Urothelium cell line (cell line): ENCODE measurements at places on chromosomes 13 and 19.

DNA sequence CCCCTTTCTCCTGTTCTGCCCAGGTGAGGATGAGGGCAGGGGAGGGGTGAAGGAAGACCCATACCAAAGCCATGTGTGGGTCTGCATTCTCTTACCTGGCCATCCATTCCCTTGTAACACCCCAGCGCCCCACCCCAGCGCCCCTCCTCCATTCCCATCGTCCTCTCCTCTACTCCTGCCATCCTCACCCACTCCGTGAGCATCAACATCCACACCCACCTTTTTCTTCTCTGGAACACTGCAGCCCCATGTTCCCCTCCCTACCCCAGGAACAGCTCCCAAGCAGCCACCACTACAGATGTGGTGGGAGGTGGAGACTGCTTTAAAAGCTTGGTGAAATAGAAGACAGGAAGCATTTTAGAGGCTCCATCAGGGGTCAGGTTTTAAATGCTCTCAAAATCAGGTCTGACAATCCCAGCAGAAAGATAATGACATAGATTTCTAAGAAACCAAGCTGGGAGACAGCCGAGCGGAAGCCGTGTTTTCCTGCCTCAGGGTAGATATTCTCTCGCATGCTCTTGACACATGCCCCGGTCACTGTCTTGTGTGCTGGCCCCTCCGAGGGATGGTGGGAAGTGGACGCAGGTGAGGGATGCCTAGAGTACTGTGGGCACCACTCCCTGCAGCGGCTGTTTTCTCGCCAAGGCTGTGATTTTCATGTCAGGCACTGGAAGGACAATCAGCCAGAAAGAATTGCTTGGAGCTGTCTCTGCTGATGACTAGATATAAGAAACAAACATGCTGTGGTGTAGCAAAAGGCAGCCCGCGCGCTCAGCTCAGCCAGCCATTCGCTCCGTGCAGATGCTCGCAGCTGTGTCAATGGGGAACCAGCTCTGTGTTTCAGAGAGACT lies 9.8 kb downstream of the MEDAG start:
- DNase-seq: no peak

DNA sequence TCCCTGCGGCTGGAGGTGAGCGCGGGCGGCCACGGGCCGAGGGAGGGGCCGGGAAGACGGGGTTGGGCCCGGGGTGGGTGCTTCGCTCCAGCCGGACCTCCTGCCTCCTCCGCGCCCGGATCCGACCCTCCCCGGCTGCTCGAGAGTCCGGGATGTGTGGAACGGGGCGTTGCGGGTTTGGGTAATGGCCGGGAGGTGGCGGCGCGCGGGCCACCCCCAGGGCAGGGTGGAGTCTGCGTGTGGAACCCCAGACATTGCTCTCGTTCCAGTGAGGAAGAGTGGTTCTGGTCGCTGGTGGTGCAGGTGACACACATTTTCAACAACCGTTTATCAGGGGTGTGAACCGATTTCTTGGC lies 38.8 kb downstream of the ARHGEF7 start:
- DNase-seq: no peak

DNA sequence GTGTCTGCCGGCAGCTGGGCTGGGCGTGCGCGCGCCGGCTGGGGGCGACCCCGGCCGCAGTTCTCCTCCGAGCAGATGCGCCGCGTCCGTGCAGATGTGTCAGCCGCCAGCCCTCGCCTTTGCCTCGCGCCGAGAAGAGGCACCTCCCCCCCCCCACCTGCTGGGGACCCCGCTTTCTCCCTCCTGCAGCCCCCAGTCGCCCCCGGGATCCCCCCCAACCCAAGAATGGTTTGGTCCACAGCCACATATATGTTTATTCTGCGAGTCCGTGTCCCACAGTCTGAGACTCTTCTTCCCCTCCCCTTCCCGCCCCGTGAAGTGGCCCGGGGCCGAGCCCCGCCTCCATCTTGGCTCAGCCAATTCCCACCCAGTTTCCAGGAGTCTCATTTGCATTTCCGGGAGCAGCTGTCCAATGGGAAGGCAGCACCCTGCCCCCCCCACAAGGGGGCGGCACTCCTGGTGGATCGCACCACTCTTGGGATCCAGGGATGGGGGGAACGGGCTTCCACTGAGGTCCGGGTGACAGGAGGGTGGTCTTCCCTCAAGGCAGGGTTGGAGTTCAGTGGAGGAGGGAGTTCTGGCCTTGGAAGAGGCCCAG lies 8.6 kb downstream of the ISOC2 start:
- DNase-seq: peak; percentile 53

DNA sequence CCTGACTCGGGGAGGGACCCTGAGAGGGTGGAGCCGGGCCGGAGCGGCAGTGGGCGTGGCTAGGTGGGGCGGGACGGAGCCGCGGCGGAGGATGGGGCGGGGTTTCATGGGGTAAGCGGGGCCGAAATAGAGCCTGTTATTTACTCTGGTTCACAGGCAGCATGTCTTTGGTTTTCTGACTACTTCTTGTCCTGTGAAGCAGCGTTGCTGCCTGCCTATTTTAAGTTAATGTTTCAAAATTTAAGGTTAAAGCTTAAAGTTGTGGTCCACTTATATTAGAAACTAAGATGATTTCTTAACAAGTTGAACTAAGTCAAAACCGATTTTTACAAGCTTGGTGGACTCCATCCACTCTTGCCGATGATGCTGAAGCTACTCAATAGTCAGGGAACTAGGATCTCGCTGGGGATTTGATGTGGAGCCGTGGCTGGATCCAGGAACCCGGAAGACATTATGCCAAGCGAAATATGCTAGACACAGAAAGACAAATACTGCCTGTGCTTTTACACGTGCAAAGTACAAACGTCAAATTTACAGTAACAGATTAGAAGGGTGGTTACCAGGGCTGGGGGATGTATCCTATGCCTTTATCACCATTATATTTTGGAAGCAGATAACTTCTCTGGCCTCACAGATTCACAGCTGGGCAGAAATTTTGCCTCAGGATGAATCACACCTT lies 433 bp upstream of the ZNF616 start:
- no peak for DNase-seq

DNA sequence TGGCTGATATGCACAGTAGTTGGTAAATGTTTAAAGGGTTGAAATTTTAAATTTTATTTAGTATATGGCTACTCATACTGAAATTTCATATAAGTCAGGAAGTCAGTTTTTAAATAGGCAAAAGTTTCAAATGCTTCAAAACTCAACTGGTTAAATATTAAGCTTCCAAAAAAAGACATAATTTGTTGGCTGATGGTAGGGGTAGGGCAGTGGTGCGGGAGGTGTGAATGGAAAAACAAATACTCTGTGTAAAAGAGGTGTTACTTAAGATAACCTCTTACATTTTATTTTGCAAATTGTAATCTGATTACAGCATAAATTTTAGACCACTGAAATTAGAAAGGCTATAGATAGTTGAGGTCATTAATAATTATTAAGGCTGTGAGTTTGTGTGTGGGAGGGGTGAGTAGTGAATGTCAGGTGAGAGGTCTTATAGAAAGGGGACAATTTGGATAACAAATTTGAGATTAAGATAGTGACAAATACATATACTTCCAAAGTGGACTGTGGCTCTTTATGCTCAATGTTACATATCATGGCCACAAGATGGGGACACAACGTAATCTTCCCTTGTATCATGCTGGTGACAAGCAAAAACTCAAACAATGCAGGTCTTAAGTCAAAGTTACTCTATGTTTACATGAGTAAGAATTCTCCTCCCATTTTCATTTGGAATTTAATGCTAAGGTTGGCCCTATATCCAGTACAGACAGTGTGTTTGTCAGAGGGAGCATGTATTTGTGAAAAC lies 36.6 kb upstream of the OXGR1 start:
- peak; percentile 20 for DNase-seq
